KBM-7 (cell line): ENCODE measurements at places on chromosomes 5 and 9.

DNA sequence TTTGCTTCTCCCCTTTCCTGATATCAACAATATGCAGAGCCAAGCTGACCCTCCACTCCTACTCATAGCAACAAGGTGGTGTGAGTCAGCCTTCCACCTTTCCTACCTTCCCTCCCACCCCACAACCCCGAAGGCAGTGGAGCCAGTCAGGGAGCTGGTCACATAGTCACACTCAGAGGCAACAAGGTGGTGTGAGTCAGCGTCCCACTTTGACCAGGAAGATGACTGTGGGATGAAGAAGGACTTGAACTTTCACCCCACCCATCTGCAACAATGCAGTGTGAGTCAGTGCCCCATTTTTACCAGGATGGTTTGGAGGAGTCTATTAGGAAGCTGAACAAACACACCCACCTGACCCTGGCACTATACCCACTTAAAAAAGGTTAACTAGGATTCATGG is 30.1 kb upstream of the ZNF782 start:
- DNase-seq = no peak

DNA sequence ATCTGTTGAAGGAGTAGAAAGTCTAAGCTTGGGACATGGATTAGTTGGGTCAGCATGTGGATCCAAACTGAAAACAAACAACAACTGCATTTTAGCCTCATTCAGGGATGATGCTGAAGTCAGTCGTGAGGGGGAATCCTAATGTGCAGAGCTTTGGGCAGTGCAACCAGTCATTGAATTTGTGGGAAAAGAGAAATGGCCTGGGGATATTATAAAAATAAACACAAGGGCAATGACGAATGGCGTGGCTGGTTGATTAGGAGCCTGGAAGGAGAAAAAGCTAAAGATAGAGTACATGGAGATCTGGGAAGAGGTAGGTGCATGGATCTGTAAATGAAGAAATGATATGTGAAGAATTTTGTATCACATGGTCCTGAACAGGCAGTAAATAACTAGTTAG is 477.6 kb downstream of the TLE1 start:
- DNase-seq = no peak

GRCh38 chr5:143985832-143986515 is 174.0 kb downstream of the HMHB1 start:
- DNase-seq = no peak

DNA sequence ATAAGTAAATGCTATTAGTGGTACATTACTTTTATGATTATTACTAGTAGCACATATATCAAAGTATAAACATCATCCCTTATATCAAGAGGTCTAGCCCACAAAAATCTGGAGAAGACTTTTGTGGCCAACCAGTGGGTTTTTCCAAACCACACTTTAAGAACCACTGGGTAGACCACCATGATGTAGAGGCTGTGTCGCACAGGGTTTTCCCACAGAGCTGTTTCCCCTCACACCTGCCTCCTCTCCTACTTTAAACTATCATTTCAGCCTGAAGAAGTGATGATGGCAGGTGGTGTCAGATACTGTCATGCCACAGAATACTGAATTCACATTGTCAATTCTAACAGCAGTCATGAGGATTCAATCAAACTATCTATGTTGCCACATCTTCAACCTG is 109.2 kb downstream of the FBXW11 start:
- DNase-seq = no peak

DNA sequence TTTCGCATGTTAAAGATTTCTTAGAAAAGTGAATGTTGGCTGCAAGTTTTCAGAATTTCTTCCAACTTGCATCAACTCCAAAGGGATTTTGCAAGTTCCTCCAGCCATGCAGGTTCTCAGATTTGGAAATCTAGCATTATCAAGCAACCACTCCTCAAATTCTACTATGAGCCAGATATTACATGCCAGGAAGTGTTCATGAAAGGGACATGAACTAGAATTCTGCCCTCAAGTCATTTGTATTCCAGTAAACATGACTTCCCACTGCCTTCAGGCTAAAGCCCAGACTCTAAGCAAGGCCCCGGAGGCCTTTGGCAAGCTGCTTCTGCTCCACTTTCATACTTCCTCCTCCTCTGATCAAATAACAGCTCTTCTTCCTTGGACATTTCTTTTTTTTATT is 111.3 kb upstream of the PAPPA start:
- DNase-seq = no peak

DNA sequence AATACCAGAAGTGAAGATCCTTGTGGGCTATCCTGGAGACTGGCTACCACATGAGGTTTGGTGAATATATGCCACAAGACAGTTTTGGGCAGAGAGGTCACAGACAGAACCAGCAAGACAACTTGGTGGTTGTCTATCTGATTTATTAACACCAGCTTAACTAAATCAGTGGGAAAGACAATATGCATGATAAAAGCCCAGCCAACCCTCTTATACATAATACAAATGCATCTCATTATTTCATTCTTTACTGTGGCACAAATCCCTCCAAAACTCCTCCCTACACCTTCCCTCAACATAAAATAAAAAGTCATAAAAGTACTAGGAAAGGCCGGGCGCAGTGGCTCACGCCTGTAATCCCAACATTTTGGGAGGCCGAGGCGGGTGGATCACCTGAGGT is 8.1 kb downstream of the HINT1 start:
- DNase-seq = no peak

DNA sequence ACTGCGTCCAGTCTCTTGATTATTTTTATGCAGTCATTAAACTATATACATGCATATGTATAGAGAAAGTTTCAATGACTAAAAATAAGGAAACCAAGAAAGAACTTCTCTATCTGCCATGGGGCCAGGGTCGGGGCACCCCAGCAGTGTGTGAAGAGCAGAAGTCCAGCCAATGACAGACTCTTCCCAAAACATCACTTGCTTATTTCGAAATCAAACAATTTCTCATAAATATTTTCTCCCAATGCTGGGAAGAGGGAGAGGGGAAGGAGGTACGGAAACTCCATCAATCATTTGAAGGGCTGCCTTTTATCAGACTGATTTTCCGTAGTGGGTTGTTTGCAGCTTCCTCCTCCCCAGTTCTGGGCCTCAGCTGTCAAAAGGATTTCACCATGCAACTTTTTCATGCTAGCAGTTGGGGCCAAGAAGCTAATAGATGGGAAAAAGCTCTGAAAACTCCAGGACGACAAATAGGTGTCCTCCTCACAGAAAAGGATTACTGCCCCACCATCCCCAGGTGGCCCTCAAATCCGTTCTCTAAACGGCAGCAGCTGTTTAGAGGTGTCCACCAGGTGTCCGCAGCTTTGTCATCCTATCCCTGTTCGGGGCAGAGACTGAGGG is 617 bp upstream of the FPGS start:
- DNase-seq = no peak

DNA sequence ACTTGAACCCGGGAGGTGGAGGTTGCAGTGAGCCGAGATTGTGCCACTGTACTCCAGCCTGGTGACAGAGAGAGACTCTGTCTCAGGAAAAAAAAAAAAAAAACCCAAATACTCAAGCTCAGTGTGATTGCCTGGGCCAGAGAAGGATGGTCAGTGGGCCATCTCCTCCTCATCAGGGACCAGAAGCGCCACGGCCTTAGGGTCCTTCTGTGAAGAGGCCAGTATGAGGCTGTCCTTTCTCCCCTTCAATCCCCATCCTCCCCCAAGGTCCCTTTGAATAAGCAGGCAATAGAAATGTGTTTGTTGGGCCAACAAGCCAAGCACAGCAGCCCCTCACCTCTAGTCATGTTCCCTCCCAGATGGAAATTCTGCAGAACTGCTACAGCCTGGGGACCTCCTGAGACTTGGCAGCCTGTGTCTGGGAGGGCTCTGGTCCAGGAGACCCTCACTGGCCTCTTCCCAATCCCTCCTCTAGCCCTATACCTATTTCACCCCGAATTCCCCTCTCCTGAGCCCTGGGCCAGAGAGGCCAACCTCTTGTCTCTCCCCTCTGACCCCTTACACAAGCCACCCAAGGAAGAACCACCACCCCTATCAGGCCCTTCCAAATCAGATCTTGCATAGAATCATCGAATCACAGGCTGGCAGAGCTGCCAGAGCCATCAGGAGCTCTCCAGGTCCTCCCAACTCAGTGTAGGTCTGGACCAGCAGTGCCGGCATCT is 1.0 kb downstream of the CSF1R start:
- no peak for DNase-seq

DNA sequence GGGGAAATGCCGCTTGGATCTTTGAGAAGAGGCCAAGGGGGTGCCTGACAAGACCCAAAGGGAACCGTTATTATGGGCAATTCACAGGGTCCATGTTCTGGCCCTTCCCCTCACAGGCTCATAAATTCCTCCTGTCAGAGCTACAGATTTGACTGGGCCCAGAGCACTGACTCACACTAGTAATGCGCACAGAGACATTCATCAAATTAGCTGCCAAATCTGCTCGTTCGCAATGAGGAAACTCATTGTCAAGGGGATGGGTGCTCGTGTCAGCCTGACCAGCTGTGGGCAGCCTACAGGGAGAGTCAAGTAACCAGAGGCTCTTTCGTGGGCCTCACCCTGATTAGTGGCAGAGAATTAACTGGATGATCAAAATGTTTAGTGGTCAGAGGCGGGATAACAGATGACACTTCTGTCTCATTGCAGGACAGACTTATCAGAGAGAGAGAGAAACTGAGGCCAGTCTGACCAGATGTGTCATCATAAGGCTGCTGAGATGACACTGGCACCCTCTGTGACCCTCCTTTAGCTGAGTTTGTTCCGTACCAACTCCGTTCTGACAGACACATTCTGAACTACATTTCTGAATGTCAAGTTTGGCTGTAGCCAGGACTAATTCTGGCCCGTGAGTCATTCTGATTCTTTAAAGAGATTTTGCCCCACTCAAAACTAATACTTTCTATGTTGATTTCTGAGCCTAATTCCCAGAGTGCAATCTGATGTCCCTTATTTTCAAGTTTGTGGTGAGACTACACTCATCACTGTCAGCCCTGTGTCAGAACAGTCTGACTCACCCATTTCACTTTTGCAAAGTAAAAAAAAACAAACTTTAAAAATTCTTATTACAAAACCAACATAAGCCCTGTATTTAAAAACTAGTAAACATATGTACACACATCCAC is 377.1 kb downstream of the ACTL7B start:
- DNase-seq = no peak

DNA sequence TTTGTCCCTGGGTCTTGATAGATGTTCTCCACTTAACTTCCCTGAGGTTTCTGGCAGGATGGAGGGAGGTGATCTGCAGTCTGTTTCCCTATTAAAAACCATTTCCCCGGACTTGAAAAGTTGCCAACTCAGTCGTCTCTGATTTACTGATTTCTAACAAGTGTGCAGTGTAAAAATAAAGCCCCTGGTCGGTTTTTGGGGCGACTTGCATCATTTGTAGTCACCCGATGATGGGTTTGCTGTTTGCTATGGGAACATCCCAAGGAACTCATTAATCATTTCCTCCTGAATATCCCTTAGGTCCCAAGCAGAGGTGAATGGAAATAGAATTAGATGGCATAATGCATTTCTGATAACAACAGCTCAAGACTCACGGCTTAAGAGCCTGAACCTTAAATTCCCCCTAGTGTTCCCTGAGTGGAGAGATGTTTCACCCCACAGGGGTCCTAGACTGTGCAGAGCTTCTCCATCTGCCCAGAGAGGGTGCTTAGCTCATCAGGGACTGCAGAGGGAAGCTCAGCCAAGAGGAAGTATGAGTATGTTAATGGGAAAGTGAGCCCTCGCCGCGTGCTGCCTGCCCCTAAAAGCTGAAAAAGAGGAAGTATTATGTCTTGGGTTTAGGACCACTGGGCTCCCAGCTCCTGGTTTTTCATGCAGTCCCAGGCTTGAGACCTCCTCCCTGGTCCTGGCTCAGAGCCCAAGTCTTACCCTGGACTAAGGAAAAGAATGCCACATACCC is 115.1 kb upstream of the DAP start:
- DNase-seq = peak; percentile 83

- no peak for DNase-seq
Observed at GRCh38 chr5:107705402-107706014, 34.8 kb upstream of the EFNA5 start.

DNA sequence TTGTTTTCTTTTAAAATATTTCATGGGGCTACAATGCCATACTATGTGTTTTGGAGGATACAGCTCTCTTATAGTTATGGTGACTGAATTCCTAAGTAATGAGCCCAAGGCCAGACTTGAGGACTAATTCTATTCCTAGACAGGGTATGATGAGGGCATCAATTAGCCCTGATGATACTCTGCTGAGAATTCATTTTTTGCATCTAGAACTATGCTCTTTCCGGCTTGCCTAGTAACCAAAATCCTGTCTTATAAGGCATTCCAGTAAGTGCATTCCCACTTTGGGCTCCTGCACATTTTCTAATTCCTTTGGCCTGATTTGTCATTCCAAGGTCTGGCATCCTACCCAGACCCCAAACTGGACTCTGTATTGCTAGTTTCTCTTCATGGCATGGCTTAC is 62.4 kb downstream of the MAT2B start:
- no peak for DNase-seq

GRCh38 chr5:121088341-121088740 is 624.2 kb downstream of the PRR16 start:
- DNase-seq = peak; percentile 57

DNA sequence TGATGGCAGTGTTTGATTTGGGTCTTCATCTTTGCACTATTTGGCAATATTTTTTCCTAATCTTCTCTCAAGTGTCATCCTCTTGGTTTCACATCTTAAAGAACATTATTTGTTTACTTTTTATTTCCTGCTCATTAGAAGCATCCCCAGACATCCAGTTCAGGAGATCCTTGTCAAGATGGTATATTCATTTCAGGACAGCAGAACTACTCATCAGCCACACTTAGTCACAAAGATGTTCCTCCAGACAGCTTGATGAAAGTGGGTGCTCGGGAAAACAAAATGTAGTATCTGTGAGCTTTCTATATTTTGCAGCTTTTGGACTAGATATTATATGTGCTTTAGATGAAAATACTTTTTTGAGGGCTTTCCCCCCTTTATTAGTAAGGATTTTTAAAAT is 72.1 kb upstream of the SREK1 start:
- DNase-seq = no peak

- DNase-seq = no peak
Observed at GRCh38 chr9:124661271-124661670, 109.8 kb downstream of the NR6A1 start.

DNA sequence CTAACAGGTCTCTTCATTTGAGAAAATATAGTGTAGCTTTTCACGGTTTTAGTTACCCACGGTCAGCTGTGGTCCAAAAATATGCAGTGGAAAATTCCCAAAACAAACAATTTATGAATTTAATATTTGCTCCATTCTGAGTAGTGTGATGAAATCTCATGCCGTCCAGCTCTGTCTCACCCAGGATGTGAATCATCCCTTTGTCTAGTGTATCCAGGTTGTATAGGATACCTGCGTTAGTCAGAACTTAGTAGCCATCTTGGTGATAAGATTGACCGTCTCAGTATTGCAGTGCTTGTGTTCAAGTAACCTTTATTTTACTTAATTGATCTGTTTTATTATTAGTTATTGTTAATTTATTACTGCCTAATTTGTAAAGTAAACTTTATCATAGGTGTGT is 41.1 kb downstream of the NDUFS4 start:
- no peak for DNase-seq

- DNase-seq = no peak
Observed at GRCh38 chr5:82348784-82349425, 70.8 kb upstream of the RPS23 start.
